ENCODE measurements at places on chromosomes 16 and 17.

GRCh38 chr16:11359370-11359769 lies 14.1 kb downstream of the RMI2 start:
- DNase-seq, result no peak

- no peak for DNase-seq
Observed at GRCh38 chr17:40457964-40458791, 14.9 kb downstream of the IGFBP4 start.

DNA sequence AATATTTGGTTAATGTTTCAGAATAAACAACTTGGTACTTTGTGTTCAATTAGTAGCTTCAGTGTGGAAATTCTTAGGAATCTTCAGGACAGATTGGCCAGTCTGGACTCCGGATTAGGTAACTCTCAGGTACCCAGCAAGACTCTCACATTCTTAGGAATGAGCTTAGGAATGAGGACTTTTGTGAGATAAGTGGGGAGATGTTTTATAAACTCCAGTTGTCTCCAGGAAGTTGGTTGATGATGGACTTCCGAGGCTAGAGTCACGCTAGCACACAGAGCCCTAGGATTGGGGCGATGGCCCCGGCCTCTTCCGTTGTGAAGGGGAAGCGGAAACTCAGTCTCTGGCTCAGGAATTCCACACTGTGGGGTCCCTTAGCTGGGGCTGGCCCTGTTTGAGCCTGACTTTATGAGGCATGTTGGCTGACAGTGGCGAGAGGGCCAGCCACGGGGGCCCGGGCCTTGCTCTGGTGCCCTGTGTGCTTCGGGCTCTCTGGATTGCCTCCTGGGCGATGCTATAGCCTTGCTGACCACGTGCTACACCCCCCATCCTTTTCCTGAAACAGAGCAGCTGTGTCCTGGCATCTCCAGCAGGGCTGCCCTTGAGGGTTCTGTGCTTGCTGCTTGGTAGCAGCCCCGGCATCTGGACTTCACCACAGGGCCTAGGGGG lies 32.4 kb downstream of the RAB11FIP3 start:
- no peak for DNase-seq

- no peak for DNase-seq
Observed at GRCh38 chr16:53986793-53987192, 282.8 kb downstream of the FTO start.

DNA sequence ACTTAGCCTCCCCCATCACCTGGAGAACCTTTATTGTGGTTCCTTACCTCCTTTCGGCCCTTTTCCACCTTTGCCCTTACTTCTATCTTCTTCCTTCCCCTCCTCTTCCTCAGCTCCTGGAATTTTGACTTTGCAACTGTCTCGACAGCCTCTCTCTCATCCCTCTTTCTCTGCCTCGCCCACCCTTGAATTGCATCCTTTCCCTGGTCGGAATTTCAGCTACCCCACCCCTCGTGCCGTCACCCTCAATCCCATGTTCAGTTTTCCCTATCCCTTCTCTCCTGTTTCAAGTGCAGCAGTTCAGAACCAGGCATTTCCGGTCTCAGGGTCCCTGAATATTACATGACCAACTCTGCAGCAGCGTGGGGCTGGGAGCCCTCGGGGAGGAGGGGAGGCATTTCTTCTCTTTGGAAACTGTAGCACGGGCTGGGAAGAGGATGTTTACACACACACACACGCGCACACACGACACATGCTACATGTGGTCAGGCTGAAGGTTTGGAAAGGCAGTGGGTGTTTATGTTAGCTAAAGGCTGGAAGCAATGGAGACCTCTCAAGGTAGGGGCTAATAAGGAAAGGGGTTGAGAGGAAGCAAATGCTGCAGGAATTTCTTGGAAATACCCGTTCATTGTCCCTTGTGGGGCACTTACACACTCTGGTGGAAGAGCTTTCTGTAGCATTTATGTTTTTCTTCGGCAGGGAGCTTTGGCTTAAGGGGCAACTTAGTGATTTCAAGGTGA lies 971 bp downstream of the MINK1 start:
- DNase-seq, result peak; percentile 19

DNA sequence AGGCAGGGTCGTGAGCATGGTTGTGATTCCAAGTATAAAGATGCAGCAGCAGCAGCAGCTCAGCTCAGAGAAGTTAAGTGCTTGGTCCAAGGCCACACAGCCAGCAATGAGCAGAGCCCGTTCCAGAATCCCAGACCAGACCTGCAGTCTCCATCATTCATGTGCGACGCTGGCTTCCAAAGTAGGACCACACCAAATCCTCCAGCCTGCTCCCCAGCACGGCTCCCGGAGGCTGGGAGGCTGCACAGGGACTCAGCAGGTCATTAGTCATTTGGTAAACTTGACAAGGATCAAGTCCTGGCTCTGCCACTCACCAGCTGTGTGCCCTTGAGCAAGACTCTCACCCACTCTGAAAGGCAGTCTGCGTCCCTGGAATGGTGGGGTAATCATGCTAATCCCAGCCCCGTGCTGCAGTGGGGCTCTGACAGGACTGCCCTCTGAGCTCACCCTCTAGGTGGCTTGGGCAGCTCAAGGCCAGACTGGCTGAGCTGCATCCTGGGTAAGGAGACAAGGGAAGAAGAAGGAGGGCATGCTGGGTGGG lies 95.1 kb upstream of the TMEM132E start:
- no peak for DNase-seq

DNA sequence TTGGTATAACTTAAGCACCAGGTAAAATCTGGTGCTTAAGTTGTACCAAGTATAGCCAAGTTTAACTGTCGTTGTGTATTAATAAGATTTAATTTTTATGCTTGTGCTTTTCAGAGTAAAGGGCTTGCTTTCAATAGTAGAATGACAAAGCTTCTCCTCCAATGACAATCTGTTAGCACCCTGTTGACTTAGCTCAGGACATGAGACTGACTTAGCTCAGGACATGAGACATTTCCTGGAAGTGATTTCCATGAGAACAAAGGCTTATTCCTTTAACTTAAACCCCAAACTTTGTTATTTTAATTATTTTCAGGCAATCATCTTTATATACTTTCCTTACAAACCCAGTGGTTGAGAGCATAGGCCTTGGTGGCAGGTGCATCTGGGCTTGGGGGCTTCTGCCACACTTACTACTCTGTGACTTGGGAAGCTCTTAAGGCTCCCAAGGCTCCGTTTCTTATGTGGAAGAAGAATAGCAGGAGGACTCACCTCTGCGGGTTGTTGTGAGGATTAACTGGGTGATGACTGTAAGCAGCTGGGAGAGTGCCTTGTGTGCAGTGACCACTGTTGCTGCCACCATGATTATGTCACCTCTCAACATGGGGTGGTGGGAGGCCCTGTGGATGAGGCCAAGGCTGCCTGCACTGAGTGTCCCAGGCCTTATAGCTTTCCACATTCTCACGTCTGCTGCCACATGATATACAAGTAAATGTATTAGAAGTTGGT lies 59.4 kb upstream of the CMIP start:
- no peak for DNase-seq

- DNase-seq, result no peak
Observed at GRCh38 chr17:78967782-78968362, 11.9 kb downstream of the LGALS3BP start.

GRCh38 chr16:25523183-25523582 lies 168.6 kb upstream of the HS3ST4 start:
- no peak for DNase-seq

GRCh38 chr17:10394201-10394887 lies 21.5 kb upstream of the MYH13 start:
- no peak for DNase-seq

DNA sequence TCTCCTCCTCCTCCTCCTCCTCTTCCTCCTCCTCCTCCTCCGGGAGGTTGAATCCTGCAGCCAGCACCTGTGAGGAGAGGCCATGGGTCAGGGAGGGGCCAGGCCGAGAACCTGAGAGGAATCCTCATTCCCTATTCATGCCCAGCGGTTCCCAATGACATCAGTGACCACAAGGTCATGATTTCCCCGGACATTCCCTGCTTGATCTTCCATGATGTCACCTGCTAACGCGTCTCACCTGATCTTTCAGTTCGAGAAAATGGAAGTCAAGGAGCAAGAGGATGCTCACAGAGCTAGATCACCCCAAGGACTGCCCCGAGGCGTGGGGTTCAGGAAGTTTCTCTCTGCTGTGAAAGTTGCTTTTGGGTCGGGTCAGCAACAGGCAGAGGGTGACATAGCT lies 5.4 kb downstream of the APOBR start:
- DNase-seq, result no peak

- no peak for DNase-seq
Observed at GRCh38 chr17:61487161-61487988, 35.2 kb downstream of the TBX4 start.

DNA sequence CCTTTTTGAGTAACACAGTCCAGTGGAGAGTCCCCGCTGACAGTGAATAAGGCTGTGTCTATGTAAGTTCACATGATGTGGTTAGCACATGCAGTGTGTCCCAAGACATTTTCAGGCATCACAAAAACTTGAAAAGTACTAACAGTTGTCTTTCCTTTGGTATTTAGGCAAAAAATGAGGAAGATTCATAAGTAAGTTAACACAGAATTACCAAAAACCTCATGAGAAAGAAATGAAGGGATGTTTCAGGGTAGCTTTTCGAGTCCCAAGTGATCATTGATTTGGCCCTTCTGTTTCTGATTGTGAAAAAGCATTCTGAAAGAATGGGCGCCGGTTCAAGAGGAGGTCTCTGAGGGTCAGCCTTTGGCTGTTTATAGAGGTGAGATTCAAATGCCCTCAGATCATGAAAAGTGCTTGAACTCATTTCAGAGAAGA lies 529 bp upstream of the ASPA start:
- no peak for DNase-seq

GRCh38 chr16:28473714-28474265 lies 1.7 kb upstream of the NPIPB7 start:
- no peak for DNase-seq

GRCh38 chr17:27256225-27257030 lies 37.5 kb upstream of the WSB1 start:
- no peak for DNase-seq

DNA sequence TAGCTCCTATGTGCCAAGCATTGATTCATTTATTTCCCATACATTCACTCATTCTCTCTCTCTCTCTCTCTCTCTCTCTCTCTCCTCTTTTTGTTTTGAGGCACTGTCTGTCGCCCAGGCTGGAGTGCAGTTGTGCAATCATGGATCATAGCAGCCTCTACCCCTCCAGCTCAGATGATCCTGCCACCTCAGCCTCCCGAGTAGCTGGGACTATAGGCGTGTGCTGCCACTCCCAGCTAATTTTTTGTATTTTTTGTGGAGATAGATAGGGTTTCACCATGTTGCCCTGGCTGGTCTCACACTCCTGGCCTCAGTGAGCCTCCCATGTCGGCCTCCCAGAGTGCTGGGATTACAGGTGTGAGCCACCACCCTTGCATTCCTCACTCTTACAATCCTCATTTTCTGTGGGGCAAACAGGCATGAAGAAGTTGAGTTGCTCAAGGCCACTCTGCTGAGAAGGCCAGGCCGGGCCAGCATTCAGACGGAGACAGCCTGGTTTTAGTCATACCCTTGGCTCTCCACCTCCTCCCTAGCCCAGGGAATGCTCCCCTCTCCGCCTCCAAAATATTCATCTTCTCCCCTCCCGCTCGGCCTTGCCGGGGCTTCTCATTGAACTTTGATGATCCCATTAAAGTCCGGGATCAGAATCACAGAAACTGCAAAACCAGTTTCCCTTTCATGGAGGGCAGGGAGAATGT lies 765 bp upstream of the PRM2 start:
- DNase-seq, result no peak

DNA sequence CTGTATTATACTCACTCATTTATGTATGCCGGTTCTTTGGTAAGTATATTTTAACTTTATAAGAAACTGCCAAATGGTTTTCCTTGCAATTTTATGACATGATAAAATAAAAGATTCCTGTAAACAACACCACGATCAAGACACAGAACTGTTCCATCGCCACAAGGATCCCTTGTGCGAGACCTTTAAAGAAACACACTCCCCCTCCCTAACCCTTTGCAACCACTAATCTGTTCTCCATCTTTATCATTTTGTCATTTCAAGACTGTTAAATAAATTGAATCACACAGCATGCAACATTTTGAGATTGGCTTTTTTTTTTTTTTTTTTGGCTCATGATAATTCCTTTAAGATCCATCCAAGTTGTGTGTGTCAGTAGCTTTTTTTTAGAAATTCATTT lies 6.0 kb downstream of the ADGRG5 start:
- DNase-seq, result no peak

GRCh38 chr16:58476791-58477190 lies 23.2 kb upstream of the NDRG4 start:
- no peak for DNase-seq

- peak; percentile 12 for DNase-seq
Observed at GRCh38 chr17:72618001-72618509, 474.4 kb downstream of the SLC39A11 start.

GRCh38 chr16:85139881-85140339 lies 27.6 kb upstream of the CIBAR2 start:
- DNase-seq, result no peak

GRCh38 chr16:3007059-3007956 lies 5.4 kb upstream of the CLDN9 start:
- DNase-seq, result no peak

DNA sequence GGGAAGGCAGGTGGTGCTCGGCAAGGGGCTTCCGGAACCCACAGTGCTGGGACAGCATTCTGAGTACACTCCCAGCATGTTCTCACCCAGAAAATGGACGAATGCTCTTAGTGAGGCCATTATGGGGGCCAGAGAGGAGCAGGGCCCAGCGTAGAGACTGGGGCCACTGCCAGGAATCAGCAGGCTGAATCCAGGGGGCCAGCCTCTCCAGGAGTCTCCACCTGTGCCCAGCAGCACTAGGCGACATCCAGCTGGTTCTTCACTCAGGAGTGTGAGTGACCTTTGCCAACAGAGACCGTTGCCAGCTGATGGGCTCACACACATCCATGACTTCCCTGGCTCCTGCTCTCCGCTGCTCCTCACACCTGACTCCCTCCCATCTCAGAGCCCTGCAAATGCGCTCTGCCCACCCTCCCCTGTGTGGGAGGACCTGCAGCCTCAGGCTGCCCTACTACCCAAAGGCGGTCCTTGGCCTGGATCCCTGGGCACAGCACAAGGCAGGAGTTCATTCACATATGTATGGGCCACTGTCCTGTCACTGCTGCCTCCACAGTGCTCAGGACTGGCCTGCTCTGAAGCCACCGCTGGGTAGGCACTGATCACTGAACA lies 5.1 kb downstream of the RHBDF1 start:
- DNase-seq, result no peak

- DNase-seq, result no peak
Observed at GRCh38 chr17:62616993-62617893, 10.2 kb upstream of the MRC2 start.

- DNase-seq, result no peak
Observed at GRCh38 chr17:79797492-79798298, 818 bp upstream of the CBX8 start.

DNA sequence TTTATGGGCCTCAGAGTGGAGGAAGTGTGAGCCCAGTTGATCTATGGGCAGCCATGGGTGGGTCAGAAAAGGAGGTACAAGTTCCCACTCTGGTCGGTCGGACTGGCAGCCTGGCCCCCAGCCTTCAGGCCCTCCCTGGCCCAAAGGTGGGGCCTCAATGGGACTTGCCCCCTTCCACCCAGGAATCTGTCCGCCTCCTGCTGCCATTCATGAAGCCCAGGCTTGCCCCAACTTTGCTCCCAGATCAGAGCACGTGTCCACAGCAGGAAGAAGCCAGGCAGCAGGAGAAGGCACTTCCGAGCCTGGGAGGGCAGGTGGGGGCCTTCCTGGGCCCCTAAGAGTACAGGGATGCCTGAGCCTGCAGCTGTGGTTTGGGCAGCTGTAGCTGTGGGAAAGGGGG lies 3.0 kb upstream of the CMTM3 start:
- DNase-seq, result no peak
